Coronary artery (tissue), 2 donors: ENCODE measurements at places on chromosomes 5 and 9.

- DNase-seq: no peak
Measured at GRCh38 chr5:38715696-38716095, 130.1 kb upstream of the OSMR start.

DNA sequence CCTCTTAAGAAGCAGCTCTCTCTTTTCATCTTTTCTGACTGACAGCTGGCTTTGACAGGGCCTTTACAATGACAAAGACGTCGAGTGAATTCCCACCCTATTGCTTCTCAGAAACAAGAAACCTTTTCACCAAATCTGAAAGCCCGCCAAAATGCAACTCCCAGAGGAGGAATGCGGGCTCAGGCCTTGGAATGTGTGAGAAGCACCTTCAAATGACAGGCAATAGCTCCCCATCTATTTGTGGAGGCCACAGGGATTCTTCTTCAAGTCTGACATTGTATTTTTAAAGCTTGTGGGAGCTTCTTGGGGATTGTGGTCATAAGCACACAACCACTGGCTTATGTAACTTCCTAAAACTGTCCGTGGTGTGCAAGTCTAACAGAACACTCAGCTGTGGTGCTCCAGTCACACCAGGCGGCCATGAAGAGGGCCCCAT lies 72.7 kb downstream of the DPYSL3 start:
- DNase-seq: no peak

DNA sequence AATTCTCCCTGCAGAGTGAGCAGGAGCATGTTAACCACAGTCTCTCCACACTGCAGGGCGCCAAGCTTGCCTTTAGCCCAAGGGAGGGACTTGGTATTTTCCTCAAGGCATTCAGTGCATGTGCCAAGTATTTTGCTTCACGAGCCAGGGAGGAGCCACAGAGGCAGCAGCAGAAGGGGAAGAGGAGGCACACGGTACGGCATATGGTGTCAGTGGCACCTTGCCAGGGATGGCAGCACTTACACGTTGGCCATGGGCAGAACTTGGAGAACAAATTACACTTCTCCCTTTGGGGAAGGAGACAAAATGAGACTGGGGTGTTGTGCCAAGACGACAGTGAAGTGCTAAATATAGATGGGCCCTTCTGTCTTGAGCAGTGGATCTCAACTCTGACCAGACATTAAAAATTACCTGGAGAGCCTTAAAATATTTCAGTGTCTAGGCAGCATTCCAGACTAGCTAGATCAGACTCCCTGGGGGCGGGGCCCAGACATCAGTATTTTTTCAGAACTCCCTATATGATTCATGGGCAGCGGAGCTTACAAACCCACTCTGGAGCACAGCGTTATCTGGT lies 155.8 kb downstream of the DRD1 start:
- DNase-seq: no peak

DNA sequence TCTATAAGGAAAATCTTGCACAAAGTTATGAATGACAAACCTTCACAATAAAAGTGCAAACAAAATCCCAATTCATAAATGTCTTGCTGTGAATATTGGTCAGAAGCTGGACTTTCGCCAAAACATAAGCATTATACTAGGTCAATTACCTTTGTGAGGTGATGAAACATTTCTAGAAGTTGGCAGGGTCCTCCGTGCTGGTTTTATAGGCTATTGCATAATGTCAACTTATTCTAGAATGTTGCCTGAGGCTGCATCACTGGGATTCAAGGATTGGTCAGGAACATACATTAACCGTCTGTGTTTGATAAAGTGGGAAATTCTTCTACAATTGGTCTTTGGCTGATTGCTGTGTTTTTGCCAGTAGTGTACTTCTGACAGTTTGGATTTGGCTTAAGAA lies 49.8 kb upstream of the PALM2AKAP2 start:
- no peak for DNase-seq

DNA sequence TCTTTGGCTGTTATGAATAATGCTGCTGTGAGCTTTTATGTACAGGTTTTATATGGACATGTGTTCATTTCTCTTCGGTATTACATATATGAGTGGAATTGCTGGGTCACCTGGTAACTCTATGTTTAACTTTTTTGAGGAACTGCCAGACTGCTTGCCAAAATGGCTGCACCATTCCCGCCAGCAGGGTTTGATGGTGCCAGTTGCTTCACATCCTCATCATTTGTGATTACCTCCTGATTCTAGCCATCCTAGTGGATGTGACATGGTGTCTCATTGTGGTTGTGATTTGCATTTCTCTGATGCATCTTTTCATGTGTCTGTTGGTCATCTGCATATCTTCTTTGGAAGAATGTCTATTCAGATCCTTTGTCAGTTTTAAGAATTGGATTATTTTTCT lies 10.7 kb downstream of the NANS start:
- no peak for DNase-seq

- DNase-seq: no peak
Measured at GRCh38 chr5:94021246-94021645, 279.8 kb upstream of the POU5F2 start.

GRCh38 chr5:1899201-1899600 lies 16.5 kb upstream of the IRX4 start:
- no peak for DNase-seq

DNA sequence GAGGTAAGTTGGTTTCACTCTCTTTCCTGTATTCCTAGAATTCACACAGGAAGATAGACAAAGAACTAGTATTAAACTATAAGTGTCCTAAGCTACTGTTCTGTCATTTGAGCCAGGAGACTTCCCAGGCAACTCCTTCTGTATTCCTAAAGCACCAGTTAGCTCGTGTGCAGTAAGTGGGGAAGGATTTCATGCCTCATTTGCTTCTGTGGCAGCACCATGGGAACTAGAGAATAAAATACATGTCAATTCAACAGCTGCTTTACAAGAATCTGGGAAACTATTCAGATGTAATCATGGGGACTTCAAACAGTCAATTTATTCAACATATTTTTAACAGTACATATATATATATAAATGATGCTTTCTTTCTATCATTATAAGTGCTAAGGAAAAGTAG lies 762.3 kb downstream of the PRELID2 start:
- no peak for DNase-seq

GRCh38 chr9:106799152-106799551 lies 63.8 kb upstream of the ZNF462 start:
- no peak for DNase-seq

GRCh38 chr5:17132444-17133083 lies 84.9 kb upstream of the BASP1 start:
- no peak for DNase-seq

DNA sequence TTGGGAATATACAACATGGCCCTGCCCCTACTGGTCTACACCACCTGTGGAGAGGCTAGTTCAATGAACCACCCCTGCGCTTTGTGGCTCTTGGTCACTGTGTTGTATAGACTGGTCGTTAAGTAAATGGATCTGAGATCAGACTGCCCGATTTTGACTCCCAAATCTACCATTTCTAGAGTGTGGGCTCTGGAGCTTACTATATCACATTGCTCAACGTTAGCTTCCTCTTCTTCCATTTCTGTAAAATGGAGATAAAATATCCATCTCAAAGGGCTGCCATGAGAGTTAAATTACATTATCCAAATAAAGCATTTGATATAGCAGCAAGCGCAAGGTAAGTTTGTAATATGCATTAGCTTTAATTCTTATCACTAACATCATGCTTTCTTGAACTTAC lies 52.7 kb upstream of the IFNK start:
- no peak for DNase-seq
